Dorsolateral prefrontal cortex (tissue), 122 donors: ENCODE measurements at places on chromosomes 11 and 22. TPM values are rescaled to one million over a fixed set of nuclear protein-coding genes. Genes with fewer than 3 reads are reported as not detected.

The APOC3 gene
- total RNA-seq = not detected

The DESI1 gene
- total RNA-seq = 57.7 TPM

DNA sequence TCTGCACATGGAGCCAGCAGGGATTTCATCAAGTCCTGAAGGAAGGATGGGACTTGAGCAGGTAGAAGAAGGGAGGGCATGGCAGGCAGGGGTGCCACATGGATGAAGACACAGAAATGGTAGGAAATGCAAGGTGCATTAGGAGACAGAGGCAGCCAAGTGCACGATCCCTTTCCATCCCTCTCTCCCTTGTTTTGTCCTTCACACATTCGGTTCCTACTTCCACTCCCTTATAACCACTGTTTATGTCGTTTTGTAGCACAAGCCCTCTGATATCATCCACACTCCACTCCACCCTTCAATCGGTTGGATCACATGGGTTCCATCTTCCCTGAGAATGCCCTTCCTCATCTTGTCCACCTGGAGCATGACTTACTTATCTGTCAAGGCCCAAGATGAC is 35.2 kb downstream of the IFT27 start:
- DNase-seq = no peak

GRCh38 chr22:44537015-44537414 is 39.0 kb upstream of the RTL6 start:
- DNase-seq = no peak

GRCh38 chr11:46380340-46381047 is 975 bp upstream of the MDK start:
- no peak for DNase-seq
